ENCODE measurements at places on chromosomes 2 and 18.

GRCh38 chr2:118056165-118056534 is 32.1 kb upstream of the INSIG2 start:
- DNase-seq, result no peak

GRCh38 chr2:113068706-113069485 is 1.1 kb downstream of the IL1F10 start:
- no peak for DNase-seq

- no peak for DNase-seq
These were observed 694 bp downstream of the UNC50 start for GRCh38 chr2:98608962-98609604.

GRCh38 chr2:27885661-27886060 is 4.5 kb downstream of the RBKS start:
- DNase-seq, result no peak

DNA sequence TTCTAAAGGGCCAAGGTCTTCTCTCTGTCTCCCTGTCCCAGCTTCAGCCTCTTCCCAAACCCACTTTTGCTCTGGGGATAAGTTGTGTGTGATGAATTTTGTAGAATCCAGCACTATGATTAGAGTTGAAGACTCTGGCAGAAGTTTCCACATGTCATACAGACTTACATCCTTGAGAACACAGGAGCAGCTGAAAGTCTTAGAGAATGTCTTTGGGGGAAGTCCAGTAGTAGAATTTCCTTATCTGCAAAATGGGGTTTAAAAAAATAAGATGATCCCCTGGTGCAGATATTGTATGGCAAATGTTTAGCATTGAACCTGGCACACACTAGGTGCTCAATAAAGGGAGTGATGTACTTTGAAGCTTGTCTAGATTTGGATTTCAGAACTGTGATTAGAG is 65.2 kb downstream of the TMEM247 start:
- no peak for DNase-seq

DNA sequence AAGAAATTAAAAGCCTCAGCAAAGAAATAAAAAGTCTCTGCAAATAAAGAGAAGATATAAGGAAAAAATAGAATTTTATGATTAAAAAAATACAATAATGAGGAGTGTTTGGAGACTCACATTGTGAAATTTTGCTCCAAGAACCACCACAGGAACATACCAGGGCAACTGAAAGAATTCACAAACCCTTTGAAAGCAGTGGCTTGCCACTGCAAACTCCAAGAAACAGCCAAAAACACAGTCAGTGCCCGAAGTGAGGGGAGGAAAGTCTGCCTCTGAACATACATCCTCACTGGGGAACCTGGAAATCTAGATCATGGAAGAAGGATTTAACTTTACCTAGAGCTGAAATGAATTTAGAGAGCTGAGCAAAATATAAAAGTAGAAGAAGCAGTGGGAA is 33.1 kb downstream of the EVA1A start:
- DNase-seq, result no peak

DNA sequence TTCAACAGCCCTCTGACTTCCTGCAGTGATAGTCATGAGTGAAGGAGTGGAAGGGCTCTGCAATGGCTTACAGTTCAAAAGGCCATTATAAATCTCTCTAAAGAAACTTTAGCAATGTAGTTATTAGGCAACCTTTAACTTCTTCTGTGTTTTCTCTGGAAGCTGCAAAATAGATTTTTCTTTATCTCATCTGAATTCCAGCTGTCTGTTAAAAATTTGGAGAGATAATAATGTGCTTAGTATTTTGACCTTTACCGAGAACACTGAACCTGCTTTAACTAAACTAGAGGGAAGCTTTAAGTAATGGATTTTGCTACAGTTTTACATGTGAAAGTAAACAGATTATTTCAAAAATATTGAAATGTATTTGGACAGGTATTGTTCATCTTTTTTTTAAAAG is 847.9 kb downstream of the ERBB4 start:
- no peak for DNase-seq

DNA sequence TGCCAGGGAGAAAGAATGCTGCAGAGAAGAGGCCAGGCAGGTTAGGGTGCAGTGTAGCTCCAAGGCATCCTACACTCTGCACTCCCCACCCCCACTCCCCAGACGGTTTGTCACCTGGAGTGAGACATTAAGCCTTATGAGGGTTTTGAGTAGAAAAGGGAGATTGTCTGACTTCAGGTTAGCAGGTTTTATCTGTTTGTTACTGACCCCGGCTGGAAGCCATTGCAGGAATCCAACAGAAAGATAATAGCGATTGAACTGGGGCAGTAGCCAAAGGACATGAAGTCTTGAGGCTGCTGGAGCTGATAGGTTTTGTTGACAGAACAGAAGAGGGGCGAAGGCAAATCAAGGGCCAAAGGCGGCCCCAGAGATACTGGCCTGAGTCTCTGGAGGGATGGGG is 36.0 kb upstream of the OR6B3 start:
- DNase-seq, result no peak

DNA sequence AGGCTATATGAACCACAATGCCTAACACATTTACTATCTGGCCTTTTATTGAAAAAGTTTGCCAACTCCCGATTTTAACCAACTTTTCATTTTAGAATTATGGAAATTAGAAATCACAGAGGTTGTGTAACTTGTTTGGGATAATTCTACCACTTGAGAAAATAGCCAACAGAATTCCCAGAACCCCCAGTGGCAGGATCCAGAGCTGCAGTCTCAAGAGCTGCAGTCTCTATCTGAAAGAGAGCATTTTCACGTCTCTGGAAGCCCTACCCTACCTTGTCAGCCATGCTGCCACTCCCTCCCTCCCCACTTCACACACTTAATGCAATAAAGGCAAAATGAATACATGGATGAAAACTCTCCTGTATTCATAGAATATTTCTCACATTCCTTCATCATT is 23.4 kb upstream of the TSPYL6 start:
- DNase-seq, result no peak

DNA sequence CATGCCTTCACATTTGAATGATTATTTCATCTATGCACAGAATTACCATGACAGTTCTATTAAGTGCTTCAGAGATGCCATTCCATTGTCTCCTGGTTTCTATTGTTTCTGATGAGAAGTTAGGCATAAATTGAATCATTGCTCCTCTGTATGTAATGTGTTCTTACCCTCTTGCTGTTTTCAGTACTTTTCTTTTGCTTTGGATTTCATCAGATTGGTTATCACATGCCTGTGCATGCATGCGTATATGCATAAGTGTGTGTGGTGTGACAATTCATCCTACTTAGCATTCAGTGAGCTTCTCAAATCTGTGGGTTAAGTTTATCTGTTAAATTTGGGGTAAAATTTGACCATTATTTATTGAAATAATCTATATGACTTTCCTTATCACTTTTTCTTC is 263.3 kb upstream of the RND3 start:
- no peak for DNase-seq

- no peak for DNase-seq
These were observed 377.4 kb downstream of the LRRTM4 start for GRCh38 chr2:77144772-77145171.

DNA sequence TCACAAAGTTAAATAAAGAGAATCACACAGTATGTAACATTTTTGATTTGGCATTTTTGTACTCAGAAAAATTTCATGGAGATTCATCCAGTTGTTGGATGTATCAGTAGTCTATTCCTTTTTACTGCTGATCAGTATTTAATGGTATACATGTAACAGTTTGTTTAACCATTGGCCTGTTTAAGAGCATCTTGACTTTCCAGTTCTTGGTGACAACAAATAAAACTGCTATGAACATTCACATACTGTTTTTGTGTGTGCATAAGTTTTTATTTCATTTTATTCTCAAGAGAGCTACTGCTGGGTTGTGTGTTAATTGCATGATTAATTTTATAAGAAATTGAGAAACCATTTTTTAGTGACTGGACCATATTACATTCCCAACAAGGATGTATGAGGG is 694.5 kb upstream of the RAB6C start:
- no peak for DNase-seq

DNA sequence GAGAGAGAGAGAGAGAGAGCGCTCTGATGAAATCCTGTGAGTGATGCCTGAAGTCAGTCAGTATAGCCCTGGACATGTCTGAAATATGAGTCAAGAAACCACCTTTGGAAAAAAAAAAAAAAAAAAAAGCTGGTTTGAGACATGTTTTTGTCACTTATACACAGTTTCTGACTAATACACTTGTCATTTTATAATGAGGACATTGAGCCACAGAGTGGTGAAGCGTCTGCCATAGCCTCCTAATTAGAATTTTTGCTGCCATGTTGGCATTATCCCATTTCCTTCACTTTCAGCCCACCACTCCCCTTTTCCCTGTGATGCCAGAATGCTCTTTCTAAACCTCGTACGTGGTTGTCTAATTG is 15.7 kb upstream of the MYO3B start:
- no peak for DNase-seq

GRCh38 chr2:152167065-152167464 is 8.5 kb downstream of the STAM2 start:
- DNase-seq, result no peak

GRCh38 chr18:61388010-61388409 is 54.8 kb downstream of the CDH20 start:
- no peak for DNase-seq

- no peak for DNase-seq
These were observed 336.9 kb upstream of the PKDCC start for GRCh38 chr2:41710944-41711343.

GRCh38 chr2:42827647-42828486 is 35.5 kb upstream of the HAAO start:
- DNase-seq, result peak; percentile 57

DNA sequence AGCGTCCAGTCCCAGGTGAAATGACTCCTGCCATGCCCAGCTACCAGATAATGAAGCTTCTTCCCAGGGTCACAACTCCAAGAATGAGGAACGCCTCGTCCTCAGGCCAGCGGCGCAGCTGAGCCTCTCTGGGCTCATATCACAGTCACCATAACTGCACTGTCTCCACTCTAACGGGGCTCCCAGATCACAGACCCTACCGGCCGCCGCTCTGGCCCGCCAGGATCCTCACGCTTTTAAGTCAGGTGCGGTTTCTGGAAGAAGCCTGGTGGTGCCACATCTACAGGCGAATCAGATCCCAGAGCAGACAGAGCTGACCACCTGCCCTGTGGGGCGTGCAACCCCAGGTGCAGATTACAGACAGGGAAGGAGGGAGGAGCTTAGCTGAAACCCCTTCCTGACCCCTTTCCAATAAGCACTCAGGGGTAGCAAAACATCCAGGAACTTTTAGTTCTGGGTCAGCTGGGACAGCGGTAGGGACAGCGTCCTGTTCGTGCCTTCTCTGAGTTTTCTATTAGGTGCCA is 3.7 kb upstream of the ACKR3 start:
- no peak for DNase-seq

GRCh38 chr2:138610201-138610953 is 108.8 kb downstream of the SPOPL start:
- DNase-seq, result no peak

GRCh38 chr18:53689886-53690285 is 534.6 kb downstream of the MBD2 start:
- DNase-seq, result no peak

GRCh38 chr2:179884193-179884592 is 22.8 kb upstream of the ZNF385B start:
- no peak for DNase-seq

DNA sequence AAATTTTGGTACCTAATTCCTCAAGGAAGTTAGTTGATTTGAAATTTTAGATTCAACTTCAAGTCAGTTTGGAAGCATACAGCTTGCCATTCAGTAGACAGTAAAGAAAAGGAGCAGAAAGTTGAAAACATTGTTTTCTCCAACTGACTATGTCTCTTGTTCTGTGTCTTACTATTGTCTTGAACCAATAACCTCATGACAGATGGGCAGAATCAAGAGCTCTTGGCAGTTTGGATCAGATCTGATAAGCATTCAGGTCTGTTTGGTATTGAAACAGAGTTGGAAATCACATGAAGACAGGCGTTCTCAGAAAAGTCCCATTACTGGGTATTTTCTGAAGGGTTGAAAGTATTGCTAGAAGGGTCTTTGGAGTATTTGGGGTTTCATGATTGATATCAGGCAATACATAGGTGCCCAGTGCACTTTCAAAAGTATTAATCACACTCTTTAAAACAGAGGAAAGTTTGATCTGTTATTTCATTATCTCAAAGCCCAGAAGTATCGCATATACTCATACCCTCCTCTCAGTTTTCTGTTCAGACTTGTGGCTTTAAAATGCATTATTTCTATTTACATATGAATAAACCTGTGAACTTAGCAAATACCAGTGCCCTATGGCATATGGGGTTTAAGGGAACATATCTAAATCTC is 428.4 kb upstream of the ZEB2 start:
- no peak for DNase-seq

DNA sequence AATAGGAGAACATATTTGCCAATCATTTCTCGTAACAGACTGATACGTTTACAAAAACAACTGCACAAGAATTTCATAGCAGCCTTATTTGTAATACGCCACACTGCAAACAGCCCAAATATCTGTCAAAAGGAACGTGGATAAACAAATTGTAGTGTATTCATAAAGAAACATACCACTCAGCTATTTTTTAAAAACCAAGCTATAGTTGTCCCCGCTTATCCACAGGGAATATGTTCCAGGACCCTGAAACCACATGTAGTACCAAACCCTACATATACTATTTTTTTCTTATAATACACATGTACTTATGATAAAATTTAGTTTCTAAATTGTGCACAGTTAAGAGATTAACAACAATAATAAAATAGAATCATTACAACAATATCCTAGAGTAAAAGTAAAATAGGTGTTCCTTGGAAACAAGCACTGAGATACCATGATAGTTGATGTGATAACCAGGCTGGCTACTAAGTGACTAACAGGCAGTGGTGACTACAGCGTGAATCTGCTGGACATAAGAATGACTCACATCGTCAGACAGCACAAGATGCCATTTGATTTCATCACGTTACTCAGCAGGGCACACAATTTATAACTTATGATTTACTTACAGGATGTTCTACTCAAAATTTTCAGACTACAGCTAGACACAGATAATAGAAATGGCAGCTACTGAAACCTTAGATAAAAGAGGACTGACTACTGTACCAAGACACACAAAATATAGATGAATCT is 367.4 kb downstream of the NCKAP5 start:
- no peak for DNase-seq

DNA sequence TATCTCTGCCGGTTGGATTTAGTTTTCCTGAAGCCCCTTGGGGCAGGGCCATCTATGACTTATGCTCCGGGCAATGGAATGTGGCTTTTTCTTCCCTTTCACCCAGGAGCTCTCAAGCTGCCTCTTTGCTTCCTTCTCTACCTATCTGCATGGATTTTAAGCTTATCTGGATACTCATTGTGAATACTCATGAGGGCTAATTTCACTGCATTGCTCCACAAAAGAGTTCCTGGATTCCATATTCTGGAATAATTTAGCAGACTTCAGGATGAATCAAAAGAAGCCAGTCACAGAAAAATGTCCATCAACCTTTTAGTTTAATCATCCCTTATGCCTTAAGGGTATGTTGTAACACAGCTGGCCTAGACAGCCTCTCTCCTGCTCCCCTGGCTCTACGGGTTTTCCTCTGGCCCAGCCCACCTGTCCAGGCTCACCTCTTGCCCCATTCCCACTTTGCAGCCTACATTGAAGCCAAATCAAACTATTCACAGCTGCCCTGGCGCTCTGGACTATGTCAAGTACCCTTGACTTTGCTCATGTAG is 122.8 kb upstream of the RMDN2 start:
- DNase-seq, result no peak

- no peak for DNase-seq
These were observed 16.7 kb downstream of the IL1R1 start for GRCh38 chr2:102159295-102159694.

- DNase-seq, result no peak
These were observed 8.6 kb downstream of the CABLES1 start for GRCh38 chr18:23143815-23144261.

- no peak for DNase-seq
These were observed 46.0 kb downstream of the COL3A1 start for GRCh38 chr2:189020179-189020578.

GRCh38 chr2:156190517-156190916 is 142.0 kb downstream of the NR4A2 start:
- no peak for DNase-seq
